ENCODE measurements at places on chromosomes 7 and 10. TPM values are rescaled to one million over a fixed set of nuclear protein-coding genes. Genes with fewer than 3 reads are reported as not detected.

The ZNF22 gene
- 3.5 TPM for total RNA-seq

The ADCY1 gene
- total RNA-seq: 1.8 TPM

The SLF2 gene
- total RNA-seq: 23.3 TPM

The FAM25G gene
- not detected for total RNA-seq

The PPP1R3C gene
- 5.8 TPM for total RNA-seq

The GIMAP7 gene
- 13.0 TPM for total RNA-seq

The HHEX gene
- total RNA-seq: 6.7 TPM

The ASB10 gene
- total RNA-seq: not detected

The KCND2 gene
- not detected for total RNA-seq

The ACTL6B gene
- not detected for total RNA-seq

The PRXL2A gene
- total RNA-seq: 56.8 TPM

The ZP3 gene
- not detected for total RNA-seq

The AASS gene
- 16.2 TPM for total RNA-seq

The FASTK gene
- total RNA-seq: 116 TPM

The CYP26C1 gene
- total RNA-seq: not detected

The CDNF gene
- not detected for total RNA-seq

The FBXL13 gene
- total RNA-seq: not detected

The PGAM2 gene
- total RNA-seq: not detected

The ARHGEF35 gene
- total RNA-seq: 6.7 TPM

The VPS37D gene
- not detected for total RNA-seq

The MLXIPL gene
- total RNA-seq: 16.1 TPM

The ITIH5 gene
- 18.8 TPM for total RNA-seq

The LUC7L2 gene
- total RNA-seq: 133 TPM

The SLC18A2 gene
- 7.7 TPM for total RNA-seq

The GRM3 gene
- not detected for total RNA-seq

The CFAP43 gene
- total RNA-seq: 1.2 TPM

The SUN3 gene
- not detected for total RNA-seq

The ETV1 gene
- 6.2 TPM for total RNA-seq

The AGR3 gene
- not detected for total RNA-seq

The RRP12 gene
- 3.5 TPM for total RNA-seq

The CLRN3 gene
- not detected for total RNA-seq

The GPER1 gene
- total RNA-seq: 2.9 TPM

The PIP gene
- not detected for total RNA-seq
